ENCODE measurements at places on chromosomes 12 and 14.

DNA sequence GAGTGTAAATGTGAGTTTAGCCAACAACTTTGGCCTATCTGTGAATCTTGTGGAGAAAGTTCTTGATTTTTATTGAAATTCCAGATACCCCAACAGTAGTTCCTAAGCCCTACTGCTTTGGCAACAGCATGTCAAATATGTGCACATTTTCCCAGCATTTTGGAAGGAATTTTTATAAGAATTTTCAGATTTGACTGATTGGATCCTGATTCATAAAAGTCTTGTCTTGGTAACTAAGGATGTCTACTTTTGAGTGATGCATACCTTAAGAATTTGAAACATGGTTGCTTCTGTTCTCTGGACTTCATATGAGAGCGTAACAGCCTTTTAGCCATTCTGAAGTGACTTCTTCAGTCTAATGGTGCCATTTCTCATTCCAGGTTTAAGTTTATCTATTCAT lies 106.7 kb downstream of the ANO4 start:
- DNase-seq = no peak

DNA sequence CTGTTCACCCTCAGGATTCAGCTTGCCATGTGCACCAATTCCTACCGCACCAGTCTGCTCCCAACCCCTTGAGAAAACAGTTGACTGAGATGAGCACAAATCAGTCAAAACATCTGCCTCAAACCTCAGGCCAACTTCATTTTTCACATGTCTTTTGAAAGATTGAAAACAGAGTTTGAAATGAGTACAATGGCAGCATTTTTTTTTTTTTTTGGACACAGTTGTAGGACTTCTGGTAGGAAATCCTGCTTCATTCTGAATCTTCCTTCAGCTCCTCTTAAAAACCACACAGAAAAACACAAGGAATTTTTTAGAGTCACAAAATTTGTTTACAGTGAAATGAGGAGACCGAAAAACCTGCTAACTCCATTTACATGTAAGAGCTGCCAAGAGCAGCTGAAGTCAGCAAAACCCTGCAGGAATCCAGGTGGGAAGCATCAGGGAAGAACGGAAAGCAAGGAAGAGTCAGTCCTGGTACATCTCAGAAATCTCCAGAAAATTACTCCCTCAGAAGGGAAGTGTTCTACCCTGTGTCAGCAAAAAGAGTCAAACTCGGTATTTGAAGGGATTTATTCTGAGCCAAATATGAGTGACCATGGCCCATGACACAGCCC lies 100.3 kb upstream of the TMTC1 start:
- DNase-seq = peak; percentile 41

- no peak for DNase-seq
Measured at GRCh38 chr14:31360919-31361662, 59.3 kb downstream of the HEATR5A start.

DNA sequence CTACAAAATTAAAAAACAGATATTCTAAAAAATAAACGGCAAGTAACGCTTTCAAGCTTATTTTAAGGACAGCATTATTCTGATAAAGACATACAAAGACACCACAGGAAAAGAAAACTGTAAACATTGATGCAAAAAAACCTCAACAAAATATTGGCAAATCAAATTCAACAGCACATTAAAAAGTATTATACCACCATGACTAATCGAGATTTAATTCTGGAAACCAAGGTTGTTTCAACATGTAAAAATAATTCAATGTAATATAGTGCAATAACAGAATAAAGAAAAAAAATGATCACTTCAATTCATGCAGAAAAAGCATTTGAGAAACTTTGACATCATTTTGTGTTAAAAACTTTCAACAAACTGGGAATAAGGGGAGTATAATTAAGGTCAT lies 1323.2 kb downstream of the FSCB start:
- no peak for DNase-seq

DNA sequence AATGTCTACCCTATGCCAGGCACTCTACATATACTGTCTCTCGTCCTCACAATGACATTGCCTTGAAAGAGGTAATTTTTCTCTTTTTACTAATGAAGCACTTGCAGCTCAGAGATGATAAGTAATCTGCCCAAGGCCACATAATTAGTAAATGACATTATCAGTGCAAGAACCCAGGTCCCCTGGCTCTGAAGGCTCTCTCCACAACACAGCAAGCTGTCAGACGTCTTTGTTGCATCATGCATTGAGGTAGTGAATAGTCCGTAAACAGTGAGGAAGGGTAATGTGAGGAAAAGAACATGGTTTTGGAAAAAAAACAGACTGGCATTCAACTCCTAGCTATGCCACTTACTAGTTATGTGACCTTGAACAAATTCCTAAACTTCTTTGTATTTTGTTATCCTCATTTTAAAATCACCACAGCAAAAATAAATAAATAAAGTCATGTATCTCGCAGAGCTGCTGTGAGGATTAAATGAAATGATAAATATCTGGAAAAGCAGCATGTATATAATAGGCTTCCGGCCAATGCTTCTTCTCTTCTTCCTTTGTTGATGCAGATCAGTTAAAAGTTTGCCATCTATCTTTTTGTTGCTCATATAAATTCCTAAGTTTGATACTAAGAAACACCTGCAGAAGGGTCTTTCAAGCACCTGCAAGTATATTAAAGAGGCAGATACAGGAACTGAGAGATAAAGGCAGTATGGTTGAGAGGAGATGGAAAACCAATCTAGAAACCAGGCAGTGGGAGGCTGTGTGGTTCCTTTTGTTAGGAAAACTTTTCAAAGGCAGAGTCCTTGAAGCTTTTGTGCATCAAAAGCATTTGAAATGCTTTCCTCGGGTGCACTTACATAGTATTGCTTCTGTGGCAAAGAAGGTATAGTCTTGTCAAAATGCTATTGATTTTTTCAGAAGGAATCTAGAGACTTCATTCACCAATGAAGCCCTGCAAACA lies 82.8 kb downstream of the BTG1 start:
- no peak for DNase-seq

DNA sequence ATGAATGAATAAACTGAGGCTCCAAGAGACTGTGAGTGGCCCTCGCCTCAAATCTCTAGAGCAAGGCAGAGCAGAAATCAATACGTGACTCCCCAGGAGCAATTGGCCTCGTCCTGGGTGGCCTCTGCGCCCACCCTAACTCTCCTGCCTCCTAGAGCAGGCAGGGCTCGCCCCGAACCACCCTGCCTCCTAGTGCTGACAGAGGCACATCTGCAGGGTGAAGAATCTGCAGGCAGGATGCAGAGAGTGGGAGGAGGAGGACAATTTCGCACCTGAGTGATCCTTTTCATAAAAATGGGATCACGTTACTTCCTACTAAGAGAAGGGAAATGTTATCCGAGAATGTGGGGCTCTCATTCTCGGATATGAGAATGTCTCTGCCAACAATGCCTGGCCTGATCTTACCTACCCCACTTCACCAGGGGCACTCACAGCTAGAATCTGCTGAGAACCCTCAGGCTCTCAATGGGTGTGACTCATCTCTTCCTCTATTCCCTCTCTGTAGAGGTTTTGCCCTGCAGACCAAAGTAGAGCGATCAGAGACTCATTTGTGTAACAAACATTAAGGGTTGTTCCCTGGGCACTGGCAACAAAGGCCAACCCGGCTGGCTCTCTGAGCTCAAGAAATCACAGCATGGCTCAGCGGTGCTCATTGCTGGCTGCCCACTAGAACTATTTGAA lies 61.7 kb upstream of the BCL2L14 start:
- no peak for DNase-seq

GRCh38 chr12:101001669-101002068 lies 207.1 kb downstream of the ANO4 start:
- DNase-seq = no peak

DNA sequence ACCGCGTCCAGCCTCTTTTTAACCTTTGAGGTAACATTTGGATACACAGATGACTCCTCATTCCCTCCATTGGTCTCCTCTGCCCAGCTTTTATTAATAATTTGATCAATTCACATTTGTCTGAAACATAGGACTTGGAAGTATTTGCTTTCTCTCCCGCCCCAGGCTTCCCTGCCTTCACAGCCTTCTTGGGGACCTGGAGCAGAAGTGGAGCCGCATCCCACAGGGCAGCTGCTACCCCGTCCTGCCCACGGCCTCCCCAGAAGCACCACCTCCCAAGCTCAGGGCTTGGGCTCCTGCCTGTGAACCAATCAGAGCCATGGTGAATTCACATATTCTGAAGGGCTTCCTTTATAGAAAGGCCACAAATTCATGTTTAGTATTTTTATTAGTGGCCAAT lies 97.6 kb downstream of the PIWIL1 start:
- DNase-seq = no peak

DNA sequence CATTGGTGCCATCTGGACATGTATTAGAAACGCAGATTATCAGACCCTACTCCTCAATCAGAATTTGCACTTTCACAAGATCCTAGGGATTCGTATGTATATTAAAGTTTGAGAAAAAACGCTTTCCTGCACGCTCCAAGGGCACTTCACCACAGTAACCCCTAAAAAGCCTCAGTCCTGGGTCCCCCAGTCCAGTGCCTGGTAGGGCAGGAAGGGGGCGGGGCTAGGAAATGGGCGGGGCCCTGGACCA lies 369 bp downstream of the DEPDC4 start:
- DNase-seq = no peak

GRCh38 chr12:85996280-85996679 lies 122.2 kb downstream of the NTS start:
- no peak for DNase-seq

DNA sequence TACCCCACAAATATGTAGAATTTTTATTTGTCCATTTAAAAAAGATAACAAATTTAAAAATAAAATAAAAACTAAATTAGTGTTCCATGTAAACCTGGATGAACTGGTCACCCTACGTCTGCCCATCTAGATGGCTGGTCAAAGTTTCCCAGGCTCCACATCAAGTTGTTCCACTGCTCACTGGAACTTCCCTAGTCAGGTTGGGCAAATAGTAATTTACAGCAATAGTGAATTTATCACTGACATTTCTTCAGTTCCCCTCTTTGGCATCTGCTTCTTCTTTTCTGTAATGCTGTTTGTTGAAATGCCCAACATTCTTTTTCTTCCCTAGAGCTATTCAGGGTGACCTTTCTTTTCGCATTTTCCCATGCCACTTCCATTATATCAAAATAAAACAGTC lies 272.7 kb upstream of the BTG1 start:
- DNase-seq = no peak

- DNase-seq = no peak
Measured at GRCh38 chr12:84877340-84877739, 35.3 kb downstream of the SLC6A15 start.

GRCh38 chr12:99026332-99027054 lies 381.4 kb downstream of the APAF1 start:
- no peak for DNase-seq

DNA sequence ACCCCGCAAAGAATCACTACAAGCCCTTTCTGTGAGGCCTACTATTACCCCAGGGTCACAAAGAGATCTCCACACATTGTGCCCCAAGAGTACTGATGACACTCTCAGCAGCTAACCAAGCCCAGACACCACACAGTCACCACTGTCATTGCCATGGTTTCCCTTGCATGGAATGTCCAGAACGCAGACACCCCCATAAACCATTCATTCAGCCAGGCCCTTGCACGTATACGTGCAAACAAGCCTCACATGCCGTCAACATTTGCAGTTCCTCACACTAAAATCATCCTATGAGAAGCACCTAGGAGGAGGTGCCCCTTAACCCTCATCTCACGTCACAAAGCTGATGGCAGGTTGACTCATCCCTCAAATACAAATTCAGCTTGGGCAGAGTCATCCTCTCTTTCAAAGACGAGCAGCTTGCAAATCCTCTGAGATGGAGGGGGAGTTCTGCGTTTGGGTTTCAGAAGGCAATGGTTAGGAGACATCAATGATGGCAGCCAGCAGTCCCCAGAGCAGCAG lies 17.1 kb upstream of the KRT77 start:
- DNase-seq = no peak

GRCh38 chr14:90552465-90553297 lies 155.9 kb downstream of the CALM1 start:
- no peak for DNase-seq

GRCh38 chr12:109952873-109953272 lies 43.3 kb downstream of the GIT2 start:
- DNase-seq = no peak

DNA sequence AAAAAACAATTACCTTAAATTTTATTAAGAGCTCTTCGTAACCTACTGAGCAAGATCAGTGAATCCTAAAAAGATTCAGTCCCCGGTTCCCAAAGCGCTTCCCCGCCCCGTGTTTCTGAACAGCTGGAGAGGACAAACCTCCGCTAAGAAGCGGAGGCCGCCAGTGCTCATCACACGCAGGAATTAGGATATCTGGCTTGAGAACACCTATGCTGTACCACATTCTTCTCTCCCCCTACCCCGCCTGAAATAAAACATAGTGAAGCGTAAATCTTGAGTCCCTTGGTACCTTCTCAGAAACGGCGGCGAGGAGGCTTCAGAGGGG lies 774 bp upstream of the WDR20 start:
- no peak for DNase-seq

DNA sequence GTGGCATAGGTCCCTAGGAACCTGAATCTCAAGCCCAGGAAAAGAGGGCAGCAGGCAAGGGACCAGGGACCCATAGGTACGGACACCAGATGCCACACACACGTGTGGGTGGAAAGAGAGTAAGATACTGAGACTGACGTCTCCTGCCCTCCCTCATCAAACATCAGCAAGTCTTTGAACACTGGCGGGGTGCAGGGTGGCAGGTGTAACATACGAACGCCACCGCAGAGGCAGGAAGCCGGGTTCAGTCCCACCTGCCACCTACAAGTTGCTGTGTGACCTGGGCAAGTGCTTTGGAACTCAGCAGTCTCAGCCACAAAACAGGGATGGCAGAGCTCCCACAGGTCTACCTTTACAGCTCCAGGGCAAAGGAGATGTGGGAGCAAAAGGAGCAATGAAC lies 11.1 kb downstream of the ACTN1 start:
- no peak for DNase-seq

- DNase-seq = no peak
Measured at GRCh38 chr12:2832550-2833127, 2.2 kb downstream of the NRIP2 start.

- peak; percentile 67 for DNase-seq
Measured at GRCh38 chr12:124837958-124838803, 25.5 kb downstream of the SCARB1 start.

GRCh38 chr14:56219666-56220413 lies 101.6 kb downstream of the PELI2 start:
- no peak for DNase-seq

DNA sequence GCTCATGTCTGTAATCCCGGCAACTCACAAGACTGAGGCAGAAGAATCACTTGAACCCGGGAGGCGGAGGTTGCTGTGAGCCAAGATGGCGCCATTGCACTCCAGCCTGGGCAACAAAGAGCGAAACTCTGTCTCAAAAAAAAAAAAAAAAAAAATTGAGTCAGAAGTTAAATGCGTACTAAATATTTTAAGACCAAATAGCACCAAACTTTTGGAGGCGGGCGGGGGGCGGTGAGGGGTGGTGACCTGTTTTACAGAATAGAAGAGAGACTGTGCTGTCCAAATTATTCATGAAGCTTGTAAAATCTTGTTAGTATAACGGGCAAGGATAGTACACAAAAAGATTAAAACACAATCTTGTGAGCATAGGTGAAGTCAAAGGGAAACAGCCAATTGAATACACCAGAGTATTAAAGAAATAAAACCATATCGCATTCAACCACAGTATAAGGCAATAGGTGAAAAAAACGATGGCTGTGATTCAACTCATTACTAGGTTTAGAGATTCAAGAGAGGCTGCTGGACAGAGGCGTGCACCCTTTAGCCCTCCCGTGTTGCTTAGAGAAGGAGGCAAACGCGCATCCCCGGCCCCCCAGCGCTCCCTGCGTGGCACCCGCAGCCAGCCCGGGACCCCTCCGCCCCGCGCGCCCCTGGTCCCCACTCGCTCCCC lies 571 bp downstream of the ZNF891 start:
- DNase-seq = no peak

- no peak for DNase-seq
Measured at GRCh38 chr12:25243680-25243990, 7.1 kb downstream of the KRAS start.

- no peak for DNase-seq
Measured at GRCh38 chr14:21539189-21539940, 13.2 kb upstream of the SALL2 start.
